Fibroblast of lung (primary cell): ENCODE measurements at places on chromosomes 3 and 15. TPM values are rescaled to one million over a fixed set of nuclear protein-coding genes. Genes with fewer than 3 reads are reported as not detected.

Gene C2CD4A
- not detected in 2 replicates for total RNA-seq

Gene PIERCE2
- 2.3 and 3.1 TPM in 2 replicates for total RNA-seq

Gene ZMYND10
- 0.26 and 0.83 TPM in 2 replicates for total RNA-seq

Gene SLC2A2
- total RNA-seq, result not detected in 2 replicates

Gene CCR9
- not detected in 2 replicates for total RNA-seq

Gene ACAA1
- total RNA-seq, result 26.5 and 41.0 TPM in 2 replicates

Gene CTXN2
- not detected in 2 replicates for total RNA-seq

Gene PDZRN3
- total RNA-seq, result 47.5 and 56.3 TPM in 2 replicates

Gene ZNF80
- not detected in 2 replicates for total RNA-seq

Gene GXYLT2
- 6.6 and 14.1 TPM in 2 replicates for total RNA-seq

Gene UQCC5
- 5.1 and 9.4 TPM in 2 replicates for total RNA-seq

Gene LTF
- total RNA-seq, result not detected in 2 replicates

Gene CCR5
- under 0.01 TPM in 2 replicates for total RNA-seq

Gene CDCP1
- total RNA-seq, result 16.9 and 56.1 TPM in 2 replicates
